ENCODE measurements at places on chromosomes 6 and 20. TPM values are rescaled to one million over a fixed set of nuclear protein-coding genes. Genes with fewer than 3 reads are reported as not detected.

GRCh38 chr6:79040083-79040482 is 38.0 kb downstream of the PHIP start:
- no peak for DNase-seq

- DNase-seq, result no peak
These were observed 93.3 kb downstream of the ADGRB3 start for GRCh38 chr6:68728159-68728979.

GRCh38 chr20:20405623-20406022 is 37.7 kb downstream of the INSM1 start:
- DNase-seq, result no peak

DNA sequence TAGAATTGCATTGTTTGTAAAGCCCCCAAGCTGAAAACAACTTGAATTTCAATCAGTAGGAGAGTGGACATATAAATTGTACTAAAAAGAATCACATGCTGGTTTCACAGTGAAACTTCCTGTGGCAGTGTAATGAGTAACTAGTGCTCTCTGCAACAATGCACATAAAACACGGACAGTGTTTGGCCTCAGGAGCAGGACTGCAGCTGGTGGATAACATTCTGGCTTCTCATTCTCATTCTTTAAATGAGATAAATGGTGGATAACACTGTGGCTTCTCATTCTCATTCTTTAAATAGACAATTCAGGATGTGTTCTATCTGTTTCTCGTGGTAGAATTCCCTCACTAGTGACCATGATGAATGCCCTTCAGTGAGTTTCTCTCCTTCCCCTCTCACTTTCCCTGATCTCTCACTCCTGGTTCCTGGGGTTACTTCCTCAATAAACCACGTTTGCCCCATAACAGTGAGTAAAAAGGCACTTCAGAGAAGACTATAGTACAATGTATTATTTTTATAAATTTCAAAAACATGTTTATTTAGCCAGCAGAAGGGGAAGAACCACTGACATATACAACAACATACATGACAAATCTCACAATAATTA is 59.9 kb downstream of the SLC22A2 start:
- no peak for DNase-seq

Gene MOCS1
- total RNA-seq, result 22.1 TPM

DNA sequence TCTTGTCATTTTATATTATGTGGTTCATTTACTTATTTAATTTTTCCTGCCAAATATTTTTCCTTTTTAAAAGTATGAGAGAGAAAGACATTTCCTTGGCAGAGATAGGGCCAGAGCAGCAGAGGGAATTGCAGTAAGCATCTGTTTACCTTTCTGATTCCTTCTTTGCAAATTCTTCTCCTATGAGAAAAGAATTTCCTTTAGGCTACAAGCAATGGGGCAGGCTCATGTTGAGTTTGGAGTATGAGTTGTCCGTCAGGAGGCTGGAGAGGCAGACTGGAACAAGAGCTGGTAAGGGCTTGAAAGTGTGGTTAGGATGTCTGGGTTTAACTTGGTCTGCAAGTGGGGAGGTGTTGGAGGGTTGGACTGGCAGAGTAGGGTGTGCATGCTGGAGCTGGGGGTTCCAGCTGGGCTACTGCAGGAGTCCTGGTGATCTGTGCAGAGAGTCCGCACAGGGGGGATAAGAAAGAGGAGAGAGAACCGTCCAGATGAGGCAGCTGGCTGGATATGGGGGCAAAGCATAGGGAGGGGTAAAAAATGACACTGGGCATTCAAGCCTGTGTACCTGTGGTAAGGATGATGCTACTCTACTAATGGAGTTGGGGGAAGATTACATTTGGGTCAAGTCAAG is 19.7 kb downstream of the TIAM2 start:
- DNase-seq, result no peak

GRCh38 chr6:154276810-154277628 is 79.6 kb downstream of the IPCEF1 start:
- no peak for DNase-seq

All from cardiac septum (tissue), 1 donor.